ENCODE measurements at places on chromosomes 16 and 17.

- no peak for DNase-seq
Observed at GRCh38 chr17:4960279-4960922, 7.2 kb downstream of the SPAG7 start.

- DNase-seq: no peak
Observed at GRCh38 chr16:10964891-10965326, 20.5 kb downstream of the CLEC16A start.

DNA sequence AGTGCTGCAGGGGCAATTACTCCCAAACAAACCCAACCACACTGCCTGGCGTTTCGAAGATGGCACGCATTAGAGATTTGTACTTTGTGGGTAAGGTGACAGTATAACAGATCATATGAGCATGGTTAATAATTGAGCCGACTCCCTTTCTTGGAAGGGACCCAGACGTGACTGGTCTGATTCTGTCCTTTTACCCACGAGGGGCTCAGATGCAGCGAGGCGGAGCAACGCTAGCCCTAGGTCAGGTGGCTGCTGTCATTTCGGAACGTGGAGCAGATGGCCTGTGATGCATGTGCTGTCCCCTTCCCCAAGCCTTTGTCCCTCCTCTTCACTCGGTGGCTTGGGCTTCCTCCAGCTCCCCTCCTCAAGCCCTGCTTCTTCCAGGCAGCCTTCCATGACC is 84.2 kb downstream of the SNX29 start:
- no peak for DNase-seq

- DNase-seq: no peak
Observed at GRCh38 chr16:73052576-73052975, 4.6 kb upstream of the ZFHX3 start.

- DNase-seq: no peak
Observed at GRCh38 chr17:27283060-27283459, 10.9 kb upstream of the WSB1 start.

GRCh38 chr16:8872967-8873865 is 4.4 kb upstream of the CARHSP1 start:
- no peak for DNase-seq

DNA sequence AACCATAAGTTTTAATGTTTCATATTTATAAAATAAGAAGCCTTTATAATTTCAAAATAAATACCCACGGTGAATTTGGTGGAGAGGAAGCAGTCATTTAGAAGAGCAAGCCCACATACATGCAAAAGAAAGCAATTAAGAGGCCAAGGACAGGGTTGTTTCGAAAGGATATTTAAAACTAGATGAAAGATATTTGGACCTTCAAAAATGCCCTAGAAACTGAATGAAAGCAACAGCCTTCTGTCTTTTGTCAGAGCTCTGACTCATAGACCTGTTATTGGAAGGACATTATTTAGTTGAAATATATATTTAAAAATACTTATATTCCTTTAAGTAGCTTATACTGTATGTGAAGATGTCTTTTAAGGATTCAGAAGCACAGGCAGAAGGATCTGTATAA is 8.6 kb upstream of the METTL9 start:
- DNase-seq: no peak

DNA sequence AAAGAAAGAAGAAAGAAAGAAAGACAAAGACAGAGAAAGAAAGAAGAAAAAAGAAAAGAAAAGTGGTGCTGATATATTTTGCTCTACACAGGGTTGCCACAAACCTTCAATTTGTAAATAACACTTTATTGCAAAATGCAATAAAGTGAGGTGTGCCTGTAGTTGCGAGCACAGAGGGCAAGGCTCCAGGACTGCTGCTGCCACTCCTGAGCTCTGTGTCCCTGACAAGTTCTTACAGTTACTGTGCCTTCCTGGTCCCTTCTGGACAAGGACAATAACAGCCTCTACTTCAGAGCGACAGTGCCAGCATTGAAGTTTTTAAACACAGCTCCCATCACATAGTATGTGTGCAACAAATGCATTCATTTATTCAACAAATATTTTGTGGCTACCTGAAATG is 148.1 kb downstream of the AXIN2 start:
- no peak for DNase-seq

DNA sequence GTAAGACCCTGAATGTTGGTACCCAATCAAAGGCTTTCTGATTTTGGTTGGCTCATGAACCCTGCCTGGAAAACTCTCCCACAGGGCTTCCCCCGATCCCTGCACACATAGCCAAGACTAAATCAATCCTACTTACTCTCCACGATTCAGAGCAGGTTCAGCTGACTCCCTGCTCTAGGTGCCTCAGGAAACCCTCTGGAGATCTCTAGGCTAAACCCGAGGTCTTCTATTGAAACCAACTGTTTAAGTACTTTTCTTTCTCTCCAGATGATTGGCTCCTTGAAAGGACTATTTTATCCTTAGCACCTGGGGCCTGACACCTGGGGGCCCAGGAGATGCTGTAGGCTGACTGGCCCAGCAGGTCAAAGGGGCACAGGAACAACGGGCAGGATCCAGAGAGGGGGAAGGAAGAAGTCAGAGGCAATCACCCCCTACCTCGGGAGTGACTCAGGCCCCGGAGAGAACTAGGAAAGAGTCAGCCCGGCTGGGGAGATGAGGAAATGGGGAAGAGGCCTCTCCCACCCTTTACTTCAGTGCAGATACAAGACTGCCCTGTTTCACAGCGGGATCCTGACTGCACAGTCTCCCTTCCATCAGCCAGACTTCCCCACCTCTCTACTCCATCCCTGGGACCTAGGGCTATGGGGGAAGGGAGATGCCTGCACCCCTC is 2.0 kb downstream of the TBC1D10B start:
- DNase-seq: no peak

DNA sequence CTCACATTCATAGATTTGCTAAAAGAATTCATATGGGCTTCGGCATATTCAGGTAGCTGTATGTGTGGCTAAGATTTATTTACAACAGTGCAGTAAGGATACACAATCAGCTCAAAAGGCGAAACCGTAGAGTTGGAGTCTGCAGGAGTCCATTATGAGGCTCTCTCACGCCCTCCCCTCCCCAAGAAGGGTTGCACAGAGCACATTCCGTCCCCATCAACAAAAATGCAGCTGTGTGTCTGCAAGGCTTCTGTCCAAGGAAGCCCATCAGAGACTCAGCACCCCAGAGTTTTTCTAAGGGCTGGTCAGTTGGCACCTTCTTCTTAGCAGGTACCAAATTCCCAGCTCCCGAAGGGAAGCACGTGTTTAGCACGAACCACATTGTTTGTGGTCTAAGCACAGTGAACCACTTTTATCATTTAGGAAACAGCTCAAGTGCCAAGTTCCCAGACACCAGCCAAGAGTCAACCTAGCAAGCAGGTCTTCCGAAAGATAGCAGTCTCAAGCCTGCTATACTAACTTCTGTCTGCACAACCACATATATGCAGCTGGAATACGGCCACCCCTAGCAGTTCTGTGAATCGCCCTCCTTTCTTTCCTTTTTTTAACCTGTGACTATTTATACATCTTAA is 28.5 kb upstream of the MEAK7 start:
- no peak for DNase-seq

DNA sequence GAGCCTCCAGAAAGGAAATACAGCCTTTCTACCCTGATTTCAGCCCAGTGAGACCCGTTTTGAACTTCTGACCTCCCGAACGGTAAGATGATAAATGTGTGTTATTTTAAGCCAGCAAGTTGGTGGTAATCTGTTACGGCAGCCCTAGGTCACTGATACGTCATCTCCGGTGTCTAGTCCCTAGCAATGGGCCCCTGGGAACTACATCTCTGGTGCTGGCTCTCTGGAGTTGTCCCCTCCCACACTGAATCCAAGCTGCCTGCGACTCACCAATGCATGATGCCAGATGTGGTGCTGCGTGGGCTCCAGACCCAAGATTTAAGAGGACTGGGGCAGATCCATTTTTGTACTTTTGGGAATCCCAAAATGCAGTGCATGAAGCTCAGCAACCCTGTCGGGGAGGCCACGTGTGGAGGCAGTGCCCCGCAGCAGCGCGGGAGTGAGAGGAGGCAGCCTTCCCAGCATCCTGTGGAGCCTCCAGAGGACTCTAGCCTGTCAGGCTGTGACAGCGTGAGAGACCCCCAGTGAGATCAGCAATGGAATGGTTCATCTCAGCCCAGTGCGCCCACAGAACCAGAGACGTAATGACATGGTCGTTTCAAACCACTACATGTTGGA is 43.6 kb upstream of the USP7 start:
- DNase-seq: no peak

GRCh38 chr17:70772761-70773160 is 603.4 kb downstream of the KCNJ2 start:
- no peak for DNase-seq

GRCh38 chr16:52545898-52546266 is 1.1 kb downstream of the TOX3 start:
- DNase-seq: no peak

GRCh38 chr17:59601130-59601529 is 18.6 kb upstream of the CLTC start:
- DNase-seq: no peak

DNA sequence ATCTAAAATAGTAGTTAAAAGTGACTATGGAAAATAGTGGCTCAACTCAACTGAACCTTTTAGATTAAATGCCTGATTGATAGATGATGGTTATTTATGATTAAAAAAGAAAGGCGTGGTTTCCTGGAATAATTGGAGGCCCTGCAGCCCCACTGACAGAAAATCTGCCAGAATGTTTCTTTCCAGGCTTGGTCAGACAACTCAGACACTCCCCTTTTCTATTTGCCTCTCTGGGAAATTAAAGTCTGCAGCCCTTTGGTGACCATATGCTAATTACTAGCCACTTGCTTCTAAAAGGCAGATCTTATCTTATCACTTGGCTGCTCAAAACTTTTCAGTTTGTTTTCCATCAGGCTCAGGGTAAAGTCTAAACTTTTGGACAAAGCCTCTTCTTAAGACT is 506.0 kb downstream of the TMEM114 start:
- no peak for DNase-seq

GRCh38 chr16:9035996-9036395 is 55.4 kb upstream of the HAPSTR1 start:
- DNase-seq: no peak

GRCh38 chr17:39627712-39628516 is 1.2 kb downstream of the PPP1R1B start:
- DNase-seq: no peak

GRCh38 chr17:69592692-69593350 is 178.3 kb downstream of the MAP2K6 start:
- no peak for DNase-seq

DNA sequence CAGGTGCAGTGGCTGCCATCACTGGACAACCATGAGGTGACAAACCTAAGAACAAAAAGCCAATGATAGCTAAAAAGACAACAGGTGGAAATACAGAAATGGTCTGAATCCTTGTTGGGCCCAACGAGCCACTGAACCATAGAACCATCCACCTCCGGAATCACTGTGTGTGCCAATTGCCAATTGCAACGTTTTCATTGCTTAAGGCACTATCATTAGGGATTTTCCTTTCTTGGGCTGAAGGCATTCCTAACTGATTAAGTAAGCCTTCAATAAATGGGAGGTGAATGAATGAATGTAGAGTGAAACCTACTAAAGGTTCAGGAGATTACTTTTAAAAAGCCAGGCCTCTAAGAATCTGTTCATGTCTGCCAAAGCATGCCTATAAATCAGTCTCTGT is 3.6 kb downstream of the USP31 start:
- no peak for DNase-seq

GRCh38 chr16:14353340-14353739 is 276.7 kb downstream of the PARN start:
- DNase-seq: no peak

DNA sequence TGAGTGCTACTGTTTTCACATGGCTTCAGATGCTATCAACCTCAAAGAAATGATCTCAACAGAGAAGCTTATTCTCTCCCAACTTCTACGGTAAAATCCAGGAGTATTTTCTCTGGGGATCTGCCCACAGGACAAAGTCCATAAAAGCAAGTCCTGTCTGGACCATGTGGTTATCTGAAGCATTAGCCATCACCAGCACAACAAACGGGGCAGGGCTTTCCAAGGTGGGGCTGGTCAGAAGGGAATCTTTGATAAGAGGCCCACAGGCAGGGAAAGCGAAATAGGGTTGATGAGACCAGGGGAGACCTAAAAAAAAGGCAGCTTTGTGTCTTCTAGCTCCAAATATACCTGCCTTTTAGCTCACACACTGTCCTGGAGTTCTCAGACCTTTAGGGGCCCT is 38.7 kb upstream of the CACNG3 start:
- DNase-seq: no peak

DNA sequence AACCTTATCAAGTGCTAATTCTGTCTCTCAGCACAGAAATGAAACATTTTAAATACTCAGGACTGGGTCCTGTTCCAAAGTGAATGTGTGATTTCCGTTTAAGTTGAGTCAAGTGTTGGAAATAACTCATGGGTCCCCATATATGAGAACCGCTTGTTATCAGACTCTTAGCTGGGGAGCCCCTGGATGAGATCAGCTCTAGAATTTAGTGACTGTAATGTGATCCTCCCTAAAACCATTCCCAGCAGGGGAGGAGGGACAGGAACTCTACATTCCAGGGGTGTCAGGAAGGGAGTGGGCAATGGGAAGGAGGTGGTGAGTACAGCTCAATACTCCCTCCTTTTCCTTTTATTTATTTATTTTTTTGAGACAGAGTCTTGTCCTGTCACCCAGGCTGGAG is 37.5 kb downstream of the OTOA start:
- no peak for DNase-seq

DNA sequence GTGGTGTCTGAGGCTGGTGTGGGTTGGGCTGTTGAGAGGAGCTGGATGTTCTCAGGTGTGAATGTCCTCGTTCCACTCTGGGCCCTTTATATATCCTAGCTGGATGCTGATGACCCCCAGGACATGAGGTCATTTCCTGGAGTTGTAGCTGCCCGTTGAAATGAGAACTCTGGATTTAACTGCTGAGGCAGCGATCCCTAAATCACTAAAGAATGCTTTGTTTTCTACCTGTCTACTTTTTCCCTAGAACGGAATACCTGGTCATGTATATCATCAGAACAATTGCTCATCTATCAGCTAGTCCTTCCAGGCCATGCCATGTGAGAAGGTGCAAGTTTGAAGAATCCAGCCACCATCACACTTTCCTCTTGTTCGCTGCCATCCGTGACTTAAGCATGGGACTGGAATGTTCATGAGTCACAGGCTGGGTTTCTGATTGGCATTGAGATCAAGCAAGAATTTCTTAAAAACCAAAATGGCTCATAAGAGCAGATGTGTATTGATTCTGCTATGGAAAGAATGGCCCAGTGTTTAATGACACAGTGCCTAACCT is at the start of gene KRTAP2-3:
TSS of gene KRTAP2-3 (minus strand) at position 63 of the 553 bp plus-strand sequence. CDS start 64 bp downstream, outside the sequence.
- no peak for DNase-seq

- no peak for DNase-seq
Observed at GRCh38 chr17:77543801-77544200, 403.0 kb downstream of the SEC14L1 start.
